ENCODE measurements at places on chromosomes 7 and 10. TPM values are rescaled to one million over a fixed set of nuclear protein-coding genes. Genes with fewer than 3 reads are reported as not detected.

Gene WDR86
- not detected for total RNA-seq

Gene SPDYE1
- total RNA-seq, result not detected

Gene TMEM26
- total RNA-seq, result 5.7 TPM

DNA sequence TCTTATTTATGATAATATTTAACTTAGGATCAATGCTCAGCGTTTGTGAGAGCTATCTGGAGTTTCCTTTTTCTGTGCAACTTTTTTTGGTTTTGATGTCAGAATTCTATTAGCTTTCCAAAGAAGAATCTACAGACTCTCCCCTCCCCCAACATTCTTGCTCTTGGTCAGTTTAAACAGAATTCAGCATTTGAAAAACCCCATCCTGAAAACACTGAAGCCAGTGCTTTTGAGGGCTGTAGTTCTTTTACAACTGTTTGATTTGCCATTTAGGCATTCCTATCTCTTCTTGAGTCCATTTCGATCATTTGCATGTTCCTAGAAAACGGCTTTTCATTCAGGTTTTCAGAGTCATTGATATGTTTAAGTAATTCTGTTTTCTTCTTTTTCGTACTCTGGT, 15.6 kb upstream of the CXCL12 start:
- DNase-seq, result no peak
